Osteoblast (primary cell): ENCODE measurements at places on chromosomes 1 and 21. TPM values are rescaled to one million over a fixed set of nuclear protein-coding genes. Genes with fewer than 3 reads are reported as not detected.

DNA sequence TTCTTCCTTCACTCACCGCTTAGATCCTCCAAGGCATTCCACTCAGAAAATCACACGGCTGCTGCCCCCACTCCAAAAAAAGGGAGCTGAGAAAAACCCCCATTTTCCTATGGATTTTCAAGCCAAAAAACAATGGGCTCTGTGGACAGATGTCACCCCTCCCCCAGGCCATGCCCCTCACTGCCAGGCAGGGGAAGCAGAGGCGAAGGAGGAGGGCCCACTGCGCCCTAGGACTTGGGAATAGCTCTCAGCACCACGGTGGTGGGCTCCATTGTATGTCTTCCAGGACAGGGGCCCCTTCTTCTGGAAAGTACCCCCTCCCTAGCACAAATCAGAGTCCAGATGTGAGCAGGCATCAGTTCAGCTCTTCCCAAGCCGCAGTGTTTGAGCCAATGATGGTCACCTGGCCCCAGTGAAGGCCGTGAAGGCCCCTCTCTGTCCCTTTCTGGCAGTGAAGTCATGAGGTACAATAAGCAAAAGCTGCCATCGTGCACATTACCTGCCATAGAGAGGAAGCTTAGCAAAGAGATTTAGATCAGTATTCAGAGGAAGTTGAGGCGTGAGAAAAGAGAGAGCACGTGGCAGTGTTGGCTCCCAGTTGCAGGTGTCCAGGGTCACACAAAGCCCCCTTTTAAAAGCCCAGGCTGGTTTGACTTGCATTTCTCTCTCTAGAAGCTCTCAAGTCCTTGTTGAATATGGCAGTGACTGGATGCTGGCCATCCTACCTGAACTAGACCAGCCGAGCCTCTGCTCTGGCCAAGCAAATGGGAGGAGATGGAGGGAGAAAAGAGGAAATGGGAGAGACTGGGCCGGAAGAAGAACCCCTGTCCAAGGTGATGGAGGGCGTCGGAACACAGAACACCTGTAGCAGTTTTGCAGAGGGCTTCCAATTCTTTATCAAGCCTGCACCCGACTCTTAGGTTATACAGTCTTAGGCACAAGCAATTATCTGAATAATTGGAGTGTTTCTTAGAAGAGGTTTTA is 149.0 kb downstream of the TOMM20 start:
- DNase-seq, result no peak

Gene FMO3
- 44.5 and 63.9 TPM in 2 replicates for total RNA-seq

DNA sequence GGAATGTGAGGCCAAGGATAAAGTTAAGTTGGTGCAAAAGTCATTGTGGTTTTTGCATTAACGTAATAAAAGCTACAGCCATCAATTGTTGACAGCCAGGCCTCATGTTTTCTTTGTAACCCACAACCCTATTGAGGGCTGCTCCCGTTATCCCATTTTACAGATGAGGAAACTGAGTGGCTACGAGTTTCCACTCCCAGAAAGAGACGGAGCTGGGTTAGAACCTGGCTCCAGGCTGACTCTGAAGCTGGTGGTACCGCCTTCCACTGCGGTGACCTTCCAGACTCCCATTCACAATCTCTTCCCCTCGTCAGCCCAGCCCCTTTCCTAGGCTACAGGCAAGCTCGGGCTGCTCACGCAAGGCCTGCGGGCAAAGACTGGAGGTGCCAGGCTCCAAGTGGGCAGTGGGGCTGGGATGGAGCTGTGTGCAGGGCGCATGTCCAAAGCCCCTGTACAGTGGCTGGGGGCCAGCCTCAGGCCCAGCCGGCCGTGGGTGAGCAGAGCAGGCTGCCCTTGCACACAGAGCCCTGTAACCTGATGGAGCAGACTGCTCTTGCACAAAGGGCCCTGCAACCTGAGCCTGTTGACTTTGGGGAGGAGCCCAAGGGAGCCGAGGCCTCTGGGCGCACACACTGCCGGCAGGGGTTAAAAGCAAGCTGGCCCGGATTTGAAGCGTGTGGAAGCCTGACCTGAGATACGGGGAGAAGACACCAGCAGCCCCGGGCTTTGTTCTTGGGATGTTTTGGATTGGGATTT is 97.4 kb upstream of the TMPRSS2 start:
- DNase-seq, result no peak

Gene CD1C
- total RNA-seq, result not detected in 2 replicates

GRCh38 chr1:117572546-117572945 is 33.3 kb upstream of the TENT5C start:
- peak; percentile 35 for DNase-seq

Gene TCP10L
- 0.72 TPM in 1 of 2 replicates, not detected in the other for total RNA-seq

Gene ZNF648
- total RNA-seq, result not detected in 2 replicates

DNA sequence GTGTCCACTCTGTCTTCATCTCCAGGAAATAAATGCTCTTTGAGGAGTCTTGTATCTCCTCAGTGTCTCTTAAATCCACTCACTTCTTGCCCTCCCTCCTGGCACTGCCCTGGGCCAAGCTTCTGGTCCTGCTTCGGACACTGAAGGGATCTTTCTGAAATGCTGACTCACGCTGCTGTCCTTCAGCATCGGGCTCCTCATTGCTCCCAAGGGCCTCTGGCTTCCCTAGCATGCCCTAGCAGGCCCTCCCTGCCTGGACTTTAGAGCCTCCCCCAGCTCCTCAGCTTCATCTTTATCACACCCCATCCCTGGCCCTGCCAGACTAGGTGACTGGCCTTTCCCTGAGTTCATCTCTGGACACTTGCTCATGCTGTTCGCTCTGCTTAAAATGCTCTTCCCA is 96.6 kb downstream of the FOXD2 start:
- DNase-seq, result peak; percentile 94
